Right lobe of liver (tissue), 6 donors: ENCODE measurements at places on chromosomes 7 and 10. TPM values are rescaled to one million over a fixed set of nuclear protein-coding genes. Genes with fewer than 3 reads are reported as not detected.

NFKB2 gene
- total RNA-seq: 24.3 TPM

HOXA10 gene
- total RNA-seq: not detected

TUBB8 gene
- not detected for total RNA-seq

NRP1 gene
- total RNA-seq: 30.6 TPM

SPDYE2B gene
- total RNA-seq: not detected

SCRN1 gene
- 1.8 TPM for total RNA-seq

GRCh38 chr7:33459340-33459751, 330.0 kb downstream of the BBS9 start:
- no peak overlapping the region for H3K4me3 ChIP-seq
- no peaks in the 10 kb centered on the region for H3K4me1 ChIP-seq
- no peaks in the 10 kb centered on the region for H3K36me3 ChIP-seq
- no peak overlapping the region for H3K27ac ChIP-seq
- no peak for DNase-seq

- peak overlapping the region; percentile 81 for H3K27ac ChIP-seq
- peak overlapping the region; percentile 67 for H3K4me3 ChIP-seq
- no peak for DNase-seq
- no peaks in the 10 kb centered on the region for H3K27me3 ChIP-seq
These were observed 100.7 kb downstream of the HIP1 start for GRCh38 chr7:75637854-75638593.

DNA sequence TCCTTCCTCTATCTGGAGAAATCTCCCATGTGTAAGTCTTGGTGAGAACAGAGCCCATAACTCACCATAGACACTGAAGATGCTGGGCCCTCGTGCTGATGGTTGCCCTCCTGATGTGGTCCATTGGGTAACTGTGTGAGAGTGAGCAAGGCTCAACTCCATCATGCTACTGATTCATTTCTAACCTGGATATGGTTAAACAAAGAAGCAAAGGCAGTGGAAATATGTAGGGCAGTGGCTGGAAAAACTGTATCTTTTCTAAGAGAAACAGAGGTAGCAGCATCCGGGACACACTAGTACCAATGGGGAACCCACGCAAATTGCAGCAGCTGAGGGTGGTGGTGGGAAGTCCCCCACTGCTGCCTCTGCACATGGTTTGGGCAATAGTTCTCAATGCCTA, 221.7 kb downstream of the KLF6 start:
- no peaks in the 10 kb centered on the region for H3K4me1 ChIP-seq
- H3K36me3 ChIP-seq: no peaks in the 10 kb centered on the region
- no peak overlapping the region for H3K27ac ChIP-seq
- no peak for DNase-seq
- no peak overlapping the region for H3K4me3 ChIP-seq

GRCh38 chr7:96181174-96181573, 140.7 kb downstream of the SLC25A13 start:
- H3K4me3 ChIP-seq: no peak overlapping the region
- no peak overlapping the region for H3K27ac ChIP-seq
- no peaks in the 10 kb centered on the region for H3K4me1 ChIP-seq
- no peaks in the 10 kb centered on the region for H3K27me3 ChIP-seq

DNA sequence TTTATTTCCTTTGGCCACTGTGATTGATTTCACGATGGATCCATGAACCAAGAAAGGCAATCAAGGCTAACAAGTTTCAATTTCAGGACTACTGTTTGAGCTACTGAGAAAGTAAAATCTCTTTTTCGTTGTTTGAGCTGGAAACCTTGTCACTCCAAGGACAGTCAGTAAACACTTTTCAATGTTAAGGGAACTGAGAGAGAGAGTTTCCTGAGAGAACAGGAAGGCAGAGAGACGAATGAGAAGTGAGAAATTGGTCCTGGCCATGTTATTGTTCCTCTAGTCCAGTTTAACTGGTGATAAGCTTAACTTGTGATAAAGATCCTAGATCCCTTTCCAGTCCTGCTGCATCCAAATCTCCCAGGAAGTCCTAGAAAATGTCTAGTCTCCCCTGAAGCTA, 909 bp upstream of the AKR1D1 start:
- H3K4me1 ChIP-seq: peaks cover 5% of the 10 kb centered on the region
- DNase-seq: no peak
- H3K4me3 ChIP-seq: no peak overlapping the region
- no peaks in the 10 kb centered on the region for H3K36me3 ChIP-seq

DNA sequence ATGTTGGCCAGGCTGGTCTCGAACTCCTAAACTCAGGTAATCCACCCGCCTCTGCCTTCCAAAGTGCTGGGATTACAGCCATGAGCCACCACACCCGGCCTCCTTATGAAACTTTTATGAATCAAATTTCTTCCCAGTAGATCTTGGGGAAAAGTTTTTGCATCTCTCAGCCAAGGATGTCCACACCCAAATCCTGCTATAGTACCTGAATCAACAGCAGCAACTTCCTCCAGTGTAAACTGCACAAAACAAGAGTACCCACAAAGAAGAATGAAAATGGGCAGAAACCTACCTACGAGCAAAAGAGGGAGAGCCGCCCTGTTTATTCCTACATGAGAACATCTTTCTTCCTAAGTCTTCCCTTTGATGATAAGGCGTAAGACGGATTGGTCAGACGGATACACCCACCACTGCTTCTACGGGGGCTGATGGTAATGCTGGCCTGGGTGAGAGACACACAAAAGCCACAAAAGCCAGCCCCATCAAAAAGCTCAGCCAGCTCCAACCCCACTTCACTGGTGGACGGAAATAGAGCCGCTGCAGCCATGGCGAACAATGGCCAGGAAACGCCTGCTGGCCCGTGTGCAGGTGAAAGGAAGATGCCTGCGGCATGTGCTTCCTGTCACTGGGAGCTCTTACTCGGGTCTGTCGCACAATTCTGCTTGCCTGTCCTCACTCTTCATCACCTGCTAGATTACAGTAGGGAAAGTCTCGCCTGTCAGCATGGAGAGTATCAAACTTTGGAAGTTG, 10.4 kb downstream of the JCAD start:
- no peak overlapping the region for H3K4me3 ChIP-seq
- H3K4me1 ChIP-seq: no peaks in the 10 kb centered on the region
- no peaks in the 10 kb centered on the region for H3K27me3 ChIP-seq
- H3K27ac ChIP-seq: no peak overlapping the region
- DNase-seq: no peak

DNA sequence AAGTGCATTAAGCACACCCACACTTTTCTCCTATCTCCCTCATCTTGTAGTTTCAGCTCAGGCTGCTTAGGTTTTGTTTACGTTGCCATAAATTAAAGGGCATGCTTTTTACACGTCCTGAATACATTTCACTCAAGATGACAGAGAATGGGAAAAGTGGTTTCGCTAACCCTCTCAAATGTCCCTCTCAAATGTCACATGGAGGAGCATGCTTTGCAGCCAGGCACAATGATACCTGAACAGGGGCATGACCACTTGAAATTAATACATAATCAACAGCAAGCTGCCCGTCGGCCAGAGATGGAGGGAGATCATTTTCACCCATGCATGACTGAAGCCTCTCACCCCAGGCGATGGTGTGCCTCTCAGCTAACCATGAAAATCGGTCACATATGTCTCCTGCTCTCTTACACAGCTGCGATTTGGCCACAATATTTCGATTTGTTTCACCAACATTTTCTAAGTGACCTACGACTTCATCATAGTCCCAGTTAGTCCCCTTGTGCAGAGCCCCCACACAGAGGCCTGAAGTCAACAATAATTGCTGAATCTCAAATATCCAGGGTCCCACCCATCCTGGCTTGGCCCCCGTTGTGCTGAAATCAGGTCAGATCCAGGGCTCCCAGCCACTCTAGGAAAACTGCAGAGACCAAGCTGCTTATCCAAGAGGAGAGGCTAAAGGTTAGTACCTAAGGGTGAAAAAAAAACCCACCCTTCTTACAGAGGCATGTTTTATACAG, 373.9 kb upstream of the NFE2L3 start:
- no peak overlapping the region for H3K4me3 ChIP-seq
- H3K27ac ChIP-seq: no peak overlapping the region
- H3K27me3 ChIP-seq: no peaks in the 10 kb centered on the region
- DNase-seq: no peak
- H3K4me1 ChIP-seq: no peaks in the 10 kb centered on the region

DNA sequence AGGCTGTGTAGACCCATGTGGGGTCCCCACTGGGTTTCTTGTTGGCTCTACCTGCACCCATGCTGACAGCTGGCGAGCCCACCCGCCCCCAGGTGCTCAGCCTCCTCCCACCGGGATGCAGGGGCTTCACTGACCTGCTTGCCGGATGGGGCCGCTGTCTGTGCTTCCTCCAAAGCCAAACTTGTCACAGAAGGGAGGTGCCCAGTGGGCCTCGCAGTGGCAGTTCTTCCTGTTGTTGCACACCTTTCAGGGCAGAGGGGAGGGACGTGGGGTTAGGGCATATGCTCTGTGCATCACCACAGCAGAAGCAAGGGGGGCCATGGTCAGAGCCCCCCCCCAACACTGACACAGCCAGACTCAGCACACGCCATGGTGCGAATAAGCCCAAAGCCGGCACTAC, 146.5 kb downstream of the FANK1 start:
- no peaks in the 10 kb centered on the region for H3K4me1 ChIP-seq
- no peaks in the 10 kb centered on the region for H3K27me3 ChIP-seq
- no peaks in the 10 kb centered on the region for H3K36me3 ChIP-seq
- H3K27ac ChIP-seq: no peak overlapping the region
- H3K4me3 ChIP-seq: no peak overlapping the region
- no peak for DNase-seq

DNA sequence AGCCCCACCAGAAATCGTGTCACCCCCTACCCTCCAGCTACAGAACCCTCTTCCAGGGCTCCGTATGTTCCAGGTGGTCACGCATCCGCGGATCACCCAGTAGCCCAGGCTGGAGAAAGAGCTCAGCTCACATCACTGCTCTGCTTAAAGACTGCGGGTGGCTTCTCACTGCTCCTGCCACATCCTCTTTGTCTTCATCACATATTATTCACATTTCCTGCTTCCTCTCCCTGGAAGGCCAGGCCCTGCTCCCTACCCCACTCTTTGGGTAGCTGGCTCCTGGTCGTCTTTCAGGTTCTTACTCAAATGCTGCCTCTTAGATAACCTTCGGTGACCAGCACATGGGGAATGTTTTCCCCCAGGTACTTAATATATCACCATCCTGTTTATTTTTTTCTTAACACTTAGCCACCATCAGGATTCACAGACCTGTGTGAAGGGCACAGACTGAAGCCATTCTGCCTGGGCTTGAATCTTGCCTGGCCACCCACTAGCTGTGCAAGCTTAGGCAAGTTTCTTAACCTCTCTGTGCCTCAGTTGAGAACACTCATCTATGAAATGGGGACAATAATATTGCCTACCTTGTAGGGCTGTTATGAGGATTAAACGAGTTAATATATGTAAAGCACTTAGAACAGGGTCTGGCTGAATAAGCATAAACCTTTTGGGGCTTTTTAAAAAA, 307.8 kb downstream of the PRPF18 start:
- no peaks in the 10 kb centered on the region for H3K4me1 ChIP-seq
- DNase-seq: no peak
- no peaks in the 10 kb centered on the region for H3K36me3 ChIP-seq
- H3K4me3 ChIP-seq: no peak overlapping the region
- H3K27ac ChIP-seq: no peak overlapping the region

DNA sequence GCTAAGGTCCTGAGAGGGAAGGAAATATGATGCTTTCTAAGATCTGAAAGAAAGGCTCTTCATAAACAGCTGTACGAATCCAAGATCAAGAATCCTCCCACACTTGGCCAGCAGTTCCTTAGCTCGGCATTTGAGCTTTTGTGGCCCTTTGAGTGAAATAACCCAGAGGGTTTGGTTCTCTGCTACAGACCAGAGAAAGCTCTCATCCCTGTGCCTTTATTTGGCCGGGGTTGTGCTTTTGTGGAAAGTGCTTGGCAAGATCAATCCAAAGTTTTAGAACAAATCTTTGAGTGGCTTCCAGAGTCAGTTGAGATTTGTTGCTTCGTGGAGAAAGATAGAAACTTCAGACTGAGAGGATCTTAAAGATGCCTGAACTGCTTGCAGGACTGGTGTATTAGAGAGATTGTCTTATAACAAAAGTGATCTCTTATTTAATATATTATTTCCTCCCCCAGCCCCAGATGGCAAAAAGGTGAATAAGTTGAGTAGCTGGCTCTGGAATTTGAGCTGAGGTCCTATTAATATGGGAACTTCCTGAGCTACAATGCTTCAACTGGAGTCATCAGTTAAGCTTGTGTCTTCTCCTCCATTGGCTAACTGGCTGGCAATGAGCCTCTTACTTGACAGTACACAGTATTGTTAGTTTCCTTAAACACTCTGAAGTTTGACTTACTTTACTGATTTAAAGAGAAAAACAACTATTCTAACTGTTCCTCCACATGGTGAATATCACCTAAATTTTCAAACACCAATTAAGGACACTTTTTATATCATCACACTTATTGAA, 687.3 kb downstream of the MAGI2 start:
- H3K36me3 ChIP-seq: no peaks in the 10 kb centered on the region
- H3K4me3 ChIP-seq: no peak overlapping the region
- no peak overlapping the region for H3K27ac ChIP-seq
- H3K4me1 ChIP-seq: no peaks in the 10 kb centered on the region

GRCh38 chr7:97576043-97576442, 155.8 kb upstream of the TAC1 start:
- H3K27ac ChIP-seq: no peak overlapping the region
- no peak for DNase-seq
- H3K4me1 ChIP-seq: no peaks in the 10 kb centered on the region
- H3K27me3 ChIP-seq: no peaks in the 10 kb centered on the region
- H3K4me3 ChIP-seq: no peak overlapping the region

- no peaks in the 10 kb centered on the region for H3K27me3 ChIP-seq
- H3K4me3 ChIP-seq: no peak overlapping the region
- no peaks in the 10 kb centered on the region for H3K4me1 ChIP-seq
- H3K36me3 ChIP-seq: no peaks in the 10 kb centered on the region
- no peak for DNase-seq
These were observed 28.8 kb downstream of the PFKP start for GRCh38 chr10:3096149-3096548.

- H3K27ac ChIP-seq: no peak overlapping the region
- no peak overlapping the region for H3K4me3 ChIP-seq
- DNase-seq: no peak
- H3K27me3 ChIP-seq: no peaks in the 10 kb centered on the region
- H3K36me3 ChIP-seq: no peaks in the 10 kb centered on the region
These were observed 159.3 kb downstream of the ST7 start for GRCh38 chr7:117112640-117113039.
